ENCODE measurements at places on chromosomes 11 and 22. TPM values are rescaled to one million over a fixed set of nuclear protein-coding genes. Genes with fewer than 3 reads are reported as not detected.
A peak's percentile ranks its signal among the peaks of the same experiment; 100 is the strongest.

- no peak for DNase-seq
Measured at GRCh38 chr22:23128269-23129108, 13.3 kb downstream of the RSPH14 start.

DNA sequence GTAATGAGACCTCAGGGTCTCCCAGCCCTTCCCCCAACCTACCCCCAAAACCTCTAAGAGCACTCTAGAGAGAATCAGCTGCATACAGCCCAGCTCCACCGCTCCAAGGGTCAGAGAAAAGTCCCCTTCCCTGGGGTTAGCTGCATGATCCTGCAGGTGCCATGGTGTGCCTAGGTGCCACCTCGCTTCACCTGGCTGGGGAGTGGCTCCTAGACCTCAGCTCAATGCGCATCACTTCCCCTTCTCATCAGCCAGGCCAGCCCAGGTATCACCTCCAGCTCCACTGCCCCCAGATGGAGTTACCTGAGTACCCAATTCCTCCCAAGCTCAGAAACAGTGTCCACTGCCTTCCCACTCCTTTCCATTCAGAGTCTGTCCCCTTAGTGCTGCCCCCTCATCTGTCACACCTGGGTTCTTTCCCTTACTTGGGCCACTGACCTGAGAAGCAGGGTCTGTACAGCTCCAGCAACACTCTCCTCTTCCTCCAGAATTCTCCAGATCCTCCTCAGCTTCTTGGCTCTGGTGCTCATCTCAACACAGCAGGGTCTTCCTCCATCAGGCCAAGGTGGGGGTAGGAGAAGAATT, 1.3 kb downstream of the STARD10 start:
- DNase-seq: no peak

TPBGL gene
- 0.13 TPM for polyA plus RNA-seq

DNA sequence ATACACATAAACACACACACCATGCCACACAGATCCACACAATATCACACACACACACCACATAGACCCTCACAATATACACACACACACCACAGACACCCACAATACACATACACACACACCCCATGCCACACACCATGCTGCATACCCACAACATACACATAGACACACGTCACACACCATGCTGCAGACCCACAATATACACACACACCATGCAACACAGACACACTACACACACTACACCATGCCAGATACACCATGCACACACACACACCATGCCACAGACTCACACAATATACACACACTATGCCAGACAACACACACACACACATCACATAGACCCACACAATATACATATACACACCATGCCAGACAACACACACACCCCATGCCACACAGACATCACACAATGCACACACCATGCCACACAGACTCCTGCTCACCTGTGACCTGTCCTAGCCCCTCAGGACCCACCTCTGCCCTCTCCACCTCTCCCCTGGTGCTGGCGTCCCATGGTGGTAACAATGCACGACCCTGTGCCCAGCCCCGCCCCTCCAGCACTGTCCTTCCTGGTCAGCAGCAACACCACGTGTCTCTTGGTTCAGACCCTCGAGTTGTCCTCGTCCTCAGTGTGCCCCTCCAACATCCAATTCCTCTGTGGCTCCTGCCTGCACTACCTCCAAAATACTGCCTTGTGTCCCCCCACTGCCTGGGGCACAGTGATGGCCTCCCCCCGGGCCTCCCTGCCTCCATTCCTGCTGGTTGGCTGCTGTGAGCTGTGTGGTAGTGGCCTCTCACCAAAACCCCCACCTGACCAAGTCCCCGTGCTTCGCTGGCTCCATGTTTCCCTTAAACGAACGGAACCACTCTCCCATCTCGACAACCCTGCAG, 23.7 kb upstream of the RFPL3 start:
- DNase-seq: peak; percentile 28

DNA sequence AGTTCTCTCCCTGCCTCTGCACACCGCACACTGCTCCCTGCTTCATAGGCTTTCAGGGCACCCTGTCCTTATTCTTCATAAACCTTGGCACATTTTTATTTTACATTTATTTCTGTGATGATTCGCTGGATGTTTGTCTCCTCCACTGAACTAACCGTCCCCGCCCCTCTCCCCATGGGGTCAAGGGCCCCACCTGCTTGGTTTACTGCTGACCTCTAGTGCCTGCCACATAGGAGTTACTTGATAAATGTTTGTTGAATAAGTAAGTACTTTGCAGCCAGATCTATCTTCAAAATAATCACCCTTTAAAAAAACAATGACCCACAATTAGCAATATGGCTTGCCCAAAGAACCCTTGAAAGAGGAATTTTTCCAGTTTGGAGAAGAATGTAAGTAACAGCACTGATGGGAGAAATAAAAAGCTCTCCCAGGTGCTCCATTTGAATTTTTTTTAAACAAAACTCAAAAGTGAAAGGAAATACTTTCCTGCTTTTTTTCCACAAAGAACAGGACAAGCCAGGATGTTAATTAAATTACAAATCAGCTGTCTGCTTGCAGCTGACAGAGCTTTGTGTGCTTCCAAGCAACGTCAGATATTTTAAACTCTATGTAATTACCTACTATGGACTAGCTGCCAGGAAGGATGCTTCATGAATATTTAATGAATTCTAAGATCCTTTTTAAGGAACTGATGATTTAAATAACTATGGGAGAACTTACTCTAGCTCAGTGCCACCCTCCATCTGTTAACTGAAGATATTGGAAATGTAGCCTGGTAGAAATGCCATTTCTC, 1083.6 kb downstream of the DLG2 start:
- DNase-seq: no peak

- no peak for DNase-seq
Measured at GRCh38 chr22:39251762-39252460, 7.1 kb upstream of the PDGFB start.

DNA sequence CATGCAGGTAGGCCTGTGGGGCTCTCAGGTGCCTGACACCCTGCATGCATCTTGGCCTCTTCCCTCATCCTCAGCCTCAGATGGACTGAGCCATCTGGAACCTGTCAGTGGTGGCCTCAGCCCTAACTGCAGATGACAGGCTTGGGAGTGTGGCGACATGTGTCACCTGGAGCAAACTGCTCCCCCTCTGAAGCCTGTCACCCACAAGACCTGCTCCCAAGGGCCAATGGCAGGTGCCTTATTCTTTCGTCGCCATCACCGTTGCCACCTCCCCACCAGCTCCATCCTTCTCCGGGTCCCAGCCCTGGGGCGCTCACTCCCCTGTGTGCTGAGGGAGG, 3.6 kb upstream of the SEPTIN5 start:
- DNase-seq: peak; percentile 48

PIWIL4 gene
- polyA plus RNA-seq: 2.6 TPM

- DNase-seq: no peak
Measured at GRCh38 chr11:27191639-27192038, 151.0 kb downstream of the BBOX1 start.

DNA sequence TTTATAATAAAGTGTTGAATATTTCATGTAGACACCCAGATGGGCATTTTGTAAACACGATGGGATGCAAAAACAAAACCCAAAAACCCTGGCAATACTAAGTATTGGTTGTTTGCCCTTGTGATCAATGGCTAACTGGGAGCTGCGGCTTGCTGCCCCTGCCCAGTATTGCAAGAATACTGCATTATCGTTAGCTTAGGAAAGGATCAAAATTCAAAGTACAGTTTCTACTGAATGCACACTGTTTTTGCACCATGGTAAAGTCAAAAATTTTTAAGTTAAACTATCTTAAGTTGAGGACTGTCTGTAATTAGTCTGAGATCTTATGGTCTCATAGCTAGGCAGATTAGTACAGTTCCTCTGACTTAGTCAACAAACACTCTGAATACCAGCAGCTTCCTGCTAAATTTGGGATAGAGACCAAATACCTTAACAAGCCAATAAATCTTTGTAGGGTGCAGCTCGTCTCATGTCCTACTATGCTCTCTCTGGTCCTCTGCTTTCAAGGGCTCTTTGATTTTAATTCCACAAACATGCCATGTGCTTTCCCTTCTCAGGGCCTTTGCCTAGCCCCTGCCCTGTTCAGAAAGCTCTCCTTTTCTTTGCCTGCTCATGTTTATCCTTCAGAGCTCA, 4.0 kb downstream of the CCDC90B start:
- DNase-seq: no peak

DNA sequence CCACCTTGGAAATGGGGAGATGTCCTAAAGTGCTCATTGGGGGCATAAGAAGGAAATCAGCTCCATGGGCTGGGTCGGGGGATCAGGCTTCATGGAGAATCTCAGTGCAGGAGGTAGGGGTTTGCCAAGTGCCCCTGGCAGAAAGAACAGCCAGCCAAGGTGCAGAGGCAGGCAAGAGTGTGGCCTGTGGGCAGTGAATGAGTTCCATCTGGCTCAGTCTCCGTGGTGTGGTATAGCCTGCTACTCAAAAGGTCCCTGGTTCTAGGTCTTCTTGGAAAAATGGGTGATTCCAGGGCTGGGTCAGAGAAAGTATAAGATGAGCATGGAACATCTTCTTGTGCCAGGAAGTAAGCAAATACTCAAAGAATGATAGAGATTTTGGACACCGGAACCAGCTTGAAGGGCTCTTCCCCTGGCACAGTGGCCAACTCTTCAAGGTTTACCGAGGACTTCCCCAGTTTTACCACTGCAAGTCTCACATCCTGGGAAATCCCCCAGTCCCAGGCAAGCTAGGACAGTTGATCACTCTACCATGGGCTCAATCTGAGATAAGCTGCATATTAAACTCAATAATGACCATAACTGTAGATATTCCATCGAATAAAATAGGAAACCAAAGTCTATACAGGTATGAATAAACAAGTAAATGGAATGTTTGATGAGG, 10.6 kb upstream of the ARAP1 start:
- DNase-seq: no peak

ADAMTS8 gene
- polyA plus RNA-seq: 1.6 TPM

GRCh38 chr11:115544422-115544948, 40.3 kb upstream of the CADM1 start:
- DNase-seq: no peak

RIMBP3B gene
- polyA plus RNA-seq: not detected

DNA sequence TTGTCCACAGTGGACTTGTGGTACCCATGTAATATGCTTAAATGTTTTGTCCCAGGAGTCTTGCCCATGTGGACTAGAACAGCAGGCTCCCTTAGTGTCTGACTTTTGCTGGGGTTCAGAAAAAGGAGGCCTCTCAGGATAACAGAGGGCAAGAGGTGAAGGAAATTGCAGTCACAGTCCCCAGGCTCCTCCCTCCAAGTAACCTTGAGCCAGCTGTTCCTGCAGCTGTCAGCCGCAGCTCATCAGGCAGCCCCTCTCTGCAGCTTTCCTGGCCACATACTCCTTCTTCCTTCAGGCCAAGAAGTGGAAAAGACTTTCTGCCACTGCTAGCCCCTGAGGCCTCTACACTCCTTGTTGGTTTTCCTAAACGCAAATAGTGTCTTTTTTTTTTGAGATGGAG, 6.3 kb upstream of the MYO18B start:
- no peak for DNase-seq

SCN3B gene
- 0.43 TPM for polyA plus RNA-seq

DNA sequence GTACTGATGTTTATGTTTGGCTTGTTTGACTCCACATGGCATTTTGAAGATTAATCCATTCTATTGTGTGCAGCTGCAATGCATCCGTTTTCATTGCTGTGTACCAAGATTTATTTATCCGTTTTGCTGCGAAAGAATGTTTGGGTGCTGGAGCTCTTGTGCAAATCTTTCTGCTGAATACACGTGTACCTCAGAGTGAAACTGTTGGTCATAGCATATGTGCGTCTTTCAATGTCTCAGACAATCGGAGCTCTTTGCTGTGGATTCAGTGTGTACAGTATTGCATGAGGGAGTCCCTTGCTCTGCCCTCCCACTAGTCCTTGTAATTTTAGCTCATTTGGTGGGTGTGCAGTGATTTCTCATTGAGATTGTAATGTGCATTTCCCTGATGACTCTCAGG, 545.4 kb downstream of the TBC1D22A start:
- DNase-seq: no peak

DNA sequence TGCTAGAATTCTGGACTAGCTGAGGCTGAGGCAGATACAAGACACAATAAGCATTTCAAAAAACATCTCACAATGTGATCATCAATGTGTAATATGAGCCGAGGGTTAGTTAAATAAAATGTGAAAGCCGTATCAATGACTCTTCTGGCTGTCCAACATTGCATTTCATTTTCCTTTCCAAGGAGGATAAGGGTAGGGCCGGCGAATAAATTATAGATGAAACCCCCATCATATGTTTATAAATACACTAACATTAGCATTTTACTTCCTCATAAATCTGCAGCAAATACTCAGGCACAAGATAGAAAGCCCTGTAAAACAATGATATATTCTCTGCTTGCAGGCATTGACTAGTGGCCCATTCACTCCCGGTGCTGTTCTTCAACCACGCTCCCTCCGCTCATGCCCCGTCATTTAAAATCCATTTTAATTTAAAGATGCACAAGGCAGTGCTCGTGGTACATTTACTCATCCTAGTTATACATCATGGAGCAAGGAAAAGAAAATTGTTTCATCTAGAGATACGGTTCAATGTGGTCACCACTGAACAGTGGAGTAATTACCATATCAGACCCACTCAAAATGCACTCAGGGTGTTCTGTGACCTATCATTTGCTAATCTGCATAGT, 59.9 kb upstream of the RCN1 start:
- no peak for DNase-seq

- no peak for DNase-seq
Measured at GRCh38 chr11:16935518-16936302, 78.5 kb downstream of the PLEKHA7 start.

PDE2A gene
- 12.6 TPM for polyA plus RNA-seq

MMP11 gene
- 2.7 TPM for polyA plus RNA-seq

DPAGT1 gene
- polyA plus RNA-seq: 41.0 TPM

WNT7B gene
- 2.4 TPM for polyA plus RNA-seq

GRCh38 chr11:116694815-116695590, 77.8 kb downstream of the BUD13 start:
- no peak for DNase-seq

GRCh38 chr11:35938231-35938630, 5.6 kb upstream of the LDLRAD3 start:
- DNase-seq: peak; percentile 38

DNA sequence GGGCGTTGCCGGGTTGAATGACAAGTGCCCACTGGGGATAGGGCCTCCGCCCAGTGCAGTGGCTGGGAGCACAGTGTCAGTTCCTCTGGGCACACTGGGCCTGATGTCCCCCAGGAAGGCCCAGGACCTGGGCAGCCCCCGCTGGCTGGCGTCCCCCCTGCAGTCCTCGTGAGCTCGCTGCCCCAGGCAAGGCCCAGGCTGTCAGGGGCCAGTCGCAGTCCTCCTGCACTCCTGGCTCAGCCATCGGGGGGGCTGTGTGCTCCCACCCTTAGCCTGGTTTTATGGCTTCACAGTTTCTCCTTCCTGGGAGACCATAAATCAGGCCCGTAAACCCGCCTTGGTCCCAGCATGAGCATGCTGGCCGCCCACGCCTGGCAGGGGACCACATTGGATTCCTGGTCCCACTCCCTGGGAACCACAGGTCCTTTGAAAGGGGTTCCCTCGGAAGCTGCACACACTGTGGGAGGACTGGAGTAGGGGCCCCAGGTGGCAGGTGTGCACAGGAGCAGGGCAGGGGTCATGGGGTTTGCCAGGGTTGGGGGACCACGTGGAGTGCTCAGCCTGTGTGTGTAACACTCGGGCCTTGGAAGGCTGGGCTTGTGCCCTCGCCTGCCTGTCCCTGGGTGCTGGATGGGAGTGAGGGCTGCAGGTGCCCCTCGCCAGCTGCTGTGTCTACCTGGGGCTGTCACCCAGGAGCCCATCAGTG, 113.6 kb downstream of the KCNQ1OT1 start:
- DNase-seq: peak; percentile 56

TMEM151A gene
- polyA plus RNA-seq: not detected

GRCh38 chr11:10600570-10601248, 32.2 kb upstream of the LYVE1 start:
- peak; percentile 93 for DNase-seq
